ENCODE measurements at places on chromosomes 3 and 15.

DNA sequence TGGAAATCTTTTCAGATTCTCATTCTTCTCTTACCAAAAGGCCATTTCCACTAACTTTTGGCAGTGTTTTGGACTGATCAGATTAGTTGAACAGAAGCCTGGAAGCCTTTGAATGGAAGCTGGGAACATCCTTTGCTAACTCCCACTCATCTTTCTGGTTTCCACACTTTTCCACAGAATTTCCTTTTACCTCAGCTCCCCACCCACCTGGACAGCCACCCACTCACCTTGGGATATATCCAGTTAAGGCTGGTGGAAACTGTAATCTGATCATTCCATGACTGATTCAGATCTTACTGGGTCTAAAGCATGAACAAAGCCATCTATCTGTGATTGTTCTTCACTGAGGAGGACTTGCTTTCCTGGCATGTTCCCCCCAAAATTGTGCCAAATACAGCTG, 119.5 kb downstream of the CCNL1 start:
- DNase-seq: no peak

DNA sequence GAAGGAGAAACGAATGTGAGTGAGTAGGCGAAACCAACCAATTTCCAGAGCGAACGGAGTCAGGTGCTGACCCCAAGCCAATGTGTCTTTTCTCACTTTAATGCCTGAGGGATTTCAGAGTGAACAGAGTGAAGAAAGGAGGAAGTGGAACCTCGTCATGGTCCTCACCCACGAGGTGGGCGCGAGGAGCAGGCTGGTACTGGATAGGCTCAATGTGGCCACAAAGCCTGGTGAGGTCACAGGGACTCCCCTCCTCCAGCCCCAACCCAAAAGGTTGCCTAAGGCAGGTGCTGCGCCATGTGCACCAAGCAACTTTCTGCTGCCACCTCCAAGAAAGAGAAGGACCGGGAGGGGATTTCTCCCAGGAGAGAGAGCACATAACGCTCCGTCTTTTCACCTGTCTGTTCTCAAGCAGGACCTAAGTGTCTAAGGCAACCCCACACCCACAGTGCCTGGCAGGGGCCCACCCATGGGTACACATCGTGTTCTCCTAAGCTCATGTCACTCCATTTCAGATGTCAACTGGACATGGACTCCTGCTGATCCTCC, 3.8 kb downstream of the NRROS start:
- no peak for DNase-seq

DNA sequence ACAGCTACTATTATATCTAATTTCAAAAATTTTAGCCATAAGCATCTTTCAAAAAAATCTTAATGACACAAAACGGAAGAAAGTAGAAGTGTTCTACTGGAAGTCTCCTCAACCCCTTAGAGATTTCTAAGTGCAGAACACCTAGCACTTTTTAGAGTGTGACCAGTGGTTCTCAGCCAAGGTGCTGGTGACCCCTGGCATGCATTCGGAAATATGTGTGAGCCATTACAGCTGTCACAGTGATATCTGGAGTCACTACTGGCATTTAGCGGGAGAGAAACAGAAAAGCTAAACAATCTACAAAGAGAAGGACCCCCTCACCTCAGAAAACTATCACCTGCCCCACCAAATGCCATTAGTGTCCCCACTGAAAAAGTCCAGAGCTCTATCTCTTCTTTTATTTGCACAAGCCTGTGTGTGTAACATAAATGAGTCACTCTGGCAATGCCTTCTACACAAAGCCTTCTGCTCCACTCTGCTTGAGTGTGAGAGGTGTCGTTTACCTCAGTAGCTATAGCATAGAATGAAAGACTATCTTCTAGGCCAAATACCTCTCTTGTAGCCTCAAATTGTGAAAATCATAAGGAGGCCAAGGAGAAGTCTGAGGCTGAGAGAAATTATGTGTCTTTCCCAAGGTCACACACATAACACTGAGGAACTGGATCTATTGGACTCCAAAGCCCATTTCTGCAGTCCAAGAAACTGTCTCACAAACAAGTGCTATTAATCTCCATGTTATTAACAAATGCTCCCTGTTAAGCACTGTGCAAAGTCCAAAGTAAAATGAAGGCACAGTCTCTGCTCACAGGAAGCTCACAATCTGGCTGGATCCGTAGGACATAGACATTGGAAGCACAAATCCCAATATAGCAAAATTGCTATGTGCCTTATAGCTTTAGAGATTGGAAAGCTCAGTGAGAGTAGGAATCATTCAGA, 28.5 kb upstream of the KCNMB2 start:
- DNase-seq: no peak

DNA sequence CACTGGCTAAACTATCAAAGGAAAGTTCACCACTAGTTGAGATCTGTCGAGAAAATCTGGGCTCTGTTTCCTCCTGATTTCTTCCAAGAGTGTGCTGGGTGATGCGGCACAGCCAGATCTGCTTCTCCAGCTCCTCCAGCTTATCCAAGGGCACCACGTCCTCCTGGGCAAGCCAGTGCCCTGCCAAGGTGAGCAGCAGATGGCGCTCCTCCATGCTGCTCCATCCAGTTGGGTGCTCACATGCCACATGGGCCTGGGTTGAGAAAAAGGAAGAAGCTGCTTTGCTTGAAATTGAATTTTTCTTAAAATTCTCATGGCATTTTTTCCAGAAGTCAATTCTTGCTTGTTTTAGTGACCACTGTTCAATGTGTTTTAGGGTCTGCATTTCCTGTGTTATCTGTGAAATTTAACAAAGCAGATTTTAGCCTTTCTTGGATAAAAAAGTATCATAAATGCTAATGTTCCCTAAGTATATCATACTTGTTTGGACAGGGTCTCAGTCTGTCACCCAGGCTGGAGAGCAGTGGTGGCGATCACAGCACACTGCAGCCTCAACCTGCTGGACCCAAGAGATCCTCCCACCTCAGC, 47.3 kb downstream of the EIF3J start:
- DNase-seq: peak; percentile 59

- no peak for DNase-seq
These were observed 107.5 kb downstream of the EOMES start for GRCh38 chr3:27614592-27614991.

- DNase-seq: no peak
These were observed 301.1 kb downstream of the TBL1XR1 start for GRCh38 chr3:176896165-176896564.

- DNase-seq: no peak
These were observed 102.5 kb upstream of the SOX2 start for GRCh38 chr3:181609030-181609767.

DNA sequence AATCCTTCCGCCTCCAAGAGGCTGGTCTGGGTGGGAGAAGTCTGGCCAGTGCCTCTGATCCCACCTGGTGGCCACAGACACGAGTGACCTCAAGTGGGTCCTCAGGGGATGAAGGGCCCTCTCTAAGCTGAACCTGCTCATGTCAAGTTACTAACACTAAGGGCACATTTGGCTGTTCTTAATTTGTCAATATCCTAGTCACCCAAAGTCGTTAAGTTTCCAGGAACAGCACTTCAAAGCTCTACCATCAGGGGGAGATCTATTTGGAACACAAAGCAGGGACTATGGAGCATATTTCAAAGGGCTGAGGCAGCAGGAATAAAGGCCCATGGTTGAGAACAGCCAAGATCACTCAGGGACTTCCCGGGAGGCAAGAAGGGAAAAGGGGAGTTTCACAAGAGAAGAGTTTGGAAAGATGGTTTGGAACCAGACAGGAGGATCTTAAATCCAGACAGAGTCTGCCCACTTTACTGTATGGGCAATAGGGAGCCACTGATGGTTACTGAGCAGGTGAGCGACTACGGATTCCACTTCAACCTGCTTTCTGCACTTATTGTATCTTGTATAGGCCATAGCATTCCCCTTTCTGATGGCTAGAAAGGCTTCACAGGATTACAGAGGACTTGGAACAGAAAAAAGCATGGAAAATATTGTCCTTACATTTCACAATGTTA, 13.7 kb downstream of the OXTR start:
- DNase-seq: no peak

- no peak for DNase-seq
These were observed 19.3 kb upstream of the ANXA2 start for GRCh38 chr15:60417112-60417511.

DNA sequence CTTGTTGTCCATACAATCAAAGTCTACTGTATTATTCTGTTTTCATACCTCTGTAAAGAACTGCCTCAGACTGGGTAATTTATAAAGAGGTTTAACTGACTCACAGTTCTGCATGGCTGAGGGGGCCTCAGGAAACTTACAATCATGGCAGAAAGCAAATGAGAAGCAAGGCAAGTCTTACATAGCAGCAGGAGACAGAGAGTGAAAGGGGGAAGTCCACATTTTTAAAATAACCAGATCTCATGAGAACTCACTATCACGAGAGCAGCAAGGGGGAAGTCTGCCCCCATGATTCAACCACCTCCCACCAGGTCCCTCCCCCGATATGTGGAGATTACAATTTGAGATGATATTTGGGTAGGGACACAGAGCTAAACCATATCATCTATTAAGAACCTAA, 724.6 kb upstream of the CBLB start:
- DNase-seq: no peak

- DNase-seq: peak; percentile 76
These were observed 998.6 kb upstream of the CFAP20DC start for GRCh38 chr3:60048447-60048848.

- DNase-seq: no peak
These were observed 135.7 kb downstream of the MEIS2 start for GRCh38 chr15:36964626-36965025.

DNA sequence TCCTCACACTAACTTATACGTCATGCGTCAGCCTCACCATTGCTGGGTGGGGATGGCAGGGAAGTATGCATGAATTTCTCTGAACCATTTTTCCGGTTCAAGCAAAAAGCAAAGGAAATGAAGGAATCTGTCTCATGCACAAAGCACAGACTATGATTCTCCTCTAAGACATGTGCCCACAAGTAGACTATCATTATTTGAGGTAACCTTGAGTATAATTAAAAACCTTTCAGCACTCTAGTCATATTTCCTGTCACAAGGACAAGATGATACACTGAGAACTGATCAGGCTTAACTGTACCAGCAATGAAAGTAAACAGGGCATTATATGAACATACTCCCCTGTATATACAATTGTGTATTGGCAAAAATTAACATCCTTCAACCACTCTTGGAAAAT, 56.7 kb upstream of the TSC22D2 start:
- no peak for DNase-seq

DNA sequence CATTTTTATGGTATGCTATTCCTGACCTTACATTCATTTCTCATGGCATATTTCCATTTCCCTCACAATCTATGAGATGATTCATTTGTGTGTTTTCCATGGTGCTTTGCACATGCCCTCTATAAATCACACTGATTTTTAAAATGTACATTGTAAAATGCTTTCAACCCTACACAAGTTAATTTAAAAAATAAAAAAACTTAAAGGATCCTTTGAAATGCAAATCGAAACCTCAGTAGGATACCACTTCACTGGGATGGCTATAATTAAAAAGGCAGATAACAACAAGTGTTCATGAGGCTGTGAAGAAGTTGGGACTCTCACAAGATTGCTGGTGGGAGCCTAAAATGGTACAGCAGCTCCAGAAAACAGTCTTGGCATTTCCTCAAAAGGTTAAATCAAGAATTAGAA, 83.5 kb downstream of the FMN1 start:
- no peak for DNase-seq

Data from CD4-positive, alpha-beta T cell (primary cell).